ENCODE measurements at places on chromosomes 5 and 9.

DNA sequence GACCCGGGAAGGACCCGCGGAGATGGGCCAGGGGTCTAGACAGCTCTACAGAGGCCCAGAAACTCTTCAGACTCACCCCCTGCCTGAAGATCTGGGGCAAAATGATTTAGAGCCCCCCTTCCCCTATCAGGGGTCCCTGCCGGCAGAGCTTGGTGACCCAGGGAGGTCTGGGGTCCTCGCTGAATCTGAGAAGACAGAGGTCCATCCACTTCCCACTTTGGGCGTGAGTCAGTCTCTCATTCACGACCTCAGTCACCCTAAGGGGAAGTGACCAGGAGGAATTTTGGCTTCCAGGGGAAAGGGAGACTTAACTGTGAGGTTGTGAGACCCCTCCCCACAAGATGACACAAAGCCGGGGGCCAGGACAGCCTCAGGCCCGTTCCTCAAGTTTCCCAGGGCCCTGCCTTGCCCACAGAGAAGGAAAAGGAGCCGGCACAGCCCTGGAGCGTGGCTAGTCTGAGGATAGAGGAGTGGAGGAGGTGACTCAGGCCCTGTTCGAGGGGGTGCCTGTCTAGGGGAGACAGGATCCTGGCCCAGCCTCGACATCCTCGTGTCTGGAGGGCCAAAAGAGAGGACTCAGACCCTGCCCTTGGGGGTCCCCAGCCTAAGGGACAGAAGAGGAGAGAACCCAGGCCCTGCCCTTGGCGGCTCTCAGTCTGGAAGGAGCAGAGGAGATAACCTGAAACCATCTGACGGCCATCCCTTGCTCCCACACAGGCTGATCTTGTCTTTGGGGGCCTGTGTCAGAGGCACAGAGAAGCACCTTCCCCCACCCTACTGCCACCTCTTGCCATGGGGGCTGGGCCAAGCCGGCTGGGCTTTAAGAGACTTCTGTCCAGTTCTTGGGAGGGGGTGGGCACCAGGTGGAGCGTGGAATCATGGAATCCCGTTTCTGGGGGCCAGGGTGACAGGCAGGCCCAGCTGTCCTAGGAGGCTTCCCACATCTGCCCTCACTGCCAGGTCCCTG, 889 bp downstream of the PDLIM4 start:
- peak; percentile 84 for DNase-seq

GRCh38 chr5:1465966-1466471, 20.8 kb upstream of the SLC6A3 start:
- no peak for DNase-seq

DNA sequence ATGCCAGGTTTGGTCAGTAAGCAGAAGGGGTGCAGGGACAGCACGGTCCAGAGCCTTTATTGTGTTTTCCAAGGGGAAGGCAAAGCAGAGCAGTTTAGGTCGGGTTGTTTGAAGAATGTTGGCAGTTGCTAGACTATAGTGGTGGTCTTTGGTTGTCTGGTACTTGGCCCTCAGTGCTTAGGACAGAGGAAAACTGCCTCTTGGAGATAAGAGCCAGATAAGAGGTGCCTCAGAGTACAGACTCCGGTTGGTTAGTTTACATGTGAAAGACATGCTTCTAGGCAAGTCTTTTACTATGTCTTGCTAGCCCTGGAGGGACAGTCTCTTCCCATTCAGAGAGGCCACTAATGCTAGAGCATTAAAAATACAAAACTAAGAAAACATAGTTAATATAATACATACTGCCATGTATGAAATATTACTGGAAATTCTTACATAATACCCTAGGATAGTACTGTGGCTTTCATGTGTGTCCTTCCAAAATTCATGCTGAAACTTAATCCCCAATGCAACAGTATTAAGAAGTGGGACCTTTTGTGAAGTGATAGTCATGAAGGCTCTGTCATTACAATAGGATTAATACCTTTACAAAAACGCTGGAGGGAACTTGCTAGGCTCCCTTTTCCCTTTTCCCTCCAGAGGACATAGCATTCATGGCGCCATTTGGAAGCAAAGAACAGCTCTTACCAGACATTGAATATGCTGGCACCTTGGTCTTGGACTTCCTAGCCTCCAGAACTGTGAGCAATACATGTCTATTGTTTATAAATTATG, 280.4 kb downstream of the TMEM167A start:
- DNase-seq = no peak

DNA sequence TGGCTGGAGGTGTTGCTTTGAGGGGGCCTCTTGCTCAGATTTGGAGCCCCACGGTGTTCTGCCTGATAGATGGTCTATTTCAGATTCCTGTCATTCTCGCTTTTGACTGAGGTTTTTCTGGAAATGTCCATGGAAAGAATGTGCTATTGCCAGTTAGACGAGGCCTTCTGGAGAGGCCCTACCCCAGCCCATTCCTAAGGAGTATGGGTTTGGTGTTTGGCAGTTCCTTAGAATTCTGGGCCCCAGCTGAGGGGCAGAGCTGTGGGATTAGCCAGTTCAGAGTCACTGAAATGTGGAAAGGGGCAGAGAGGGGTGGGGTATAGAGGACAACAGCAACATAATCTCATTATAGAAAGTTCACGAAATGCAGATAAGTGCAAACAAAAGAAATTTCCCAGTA, 50.5 kb downstream of the GALNT10 start:
- no peak for DNase-seq

DNA sequence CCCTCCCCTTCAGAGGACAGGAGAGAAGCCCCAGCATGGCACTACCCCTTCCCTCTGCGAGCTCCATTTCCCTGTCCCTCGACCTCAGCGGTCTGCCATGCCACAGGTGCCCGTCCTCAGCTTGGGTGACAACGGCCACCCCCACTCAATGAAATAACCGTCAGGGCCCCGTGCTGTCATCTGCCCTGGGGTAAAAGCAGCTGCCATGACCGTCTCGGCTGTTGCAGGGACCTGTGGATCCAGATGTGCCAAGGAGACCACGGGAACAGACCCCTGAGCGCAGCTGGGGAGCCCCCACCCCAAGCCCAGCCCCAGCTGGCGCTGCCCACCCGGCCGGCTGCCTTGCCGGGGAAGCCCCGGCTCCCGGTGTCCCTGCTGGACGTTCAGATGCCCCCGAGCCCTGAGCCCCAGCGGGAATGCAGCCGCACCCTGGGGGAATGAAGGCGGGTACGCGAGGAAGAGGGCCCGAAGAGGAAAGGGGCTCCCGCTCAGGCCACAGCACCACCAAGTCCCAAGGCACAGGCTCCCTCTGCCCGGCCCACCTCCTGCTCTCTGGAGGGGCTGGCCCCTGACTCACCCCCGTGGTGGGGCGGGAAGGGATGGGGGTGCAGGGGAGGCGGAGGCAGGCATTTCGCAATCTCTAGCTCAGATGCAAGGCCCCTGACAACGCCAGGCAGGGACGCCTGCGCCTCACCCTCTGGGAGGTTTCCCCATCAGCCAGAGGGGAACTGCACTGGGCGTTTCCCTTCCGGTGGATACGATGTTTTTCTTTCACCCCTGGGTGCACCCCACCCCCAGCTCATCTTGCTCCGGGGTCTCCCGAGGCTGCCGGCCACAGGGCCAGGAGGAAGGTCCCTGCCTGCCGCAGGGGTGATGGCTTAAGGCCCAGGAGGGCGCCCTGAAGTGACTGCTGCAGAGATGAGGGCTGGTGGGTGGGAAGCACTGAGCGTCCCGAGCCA, 49.2 kb downstream of the NACC2 start:
- DNase-seq = no peak

- no peak for DNase-seq
These were observed 46.4 kb upstream of the ZNF462 start for GRCh38 chr9:106816524-106816923.

GRCh38 chr5:14523243-14524034, 58.2 kb upstream of the OTULINL start:
- DNase-seq = no peak

DNA sequence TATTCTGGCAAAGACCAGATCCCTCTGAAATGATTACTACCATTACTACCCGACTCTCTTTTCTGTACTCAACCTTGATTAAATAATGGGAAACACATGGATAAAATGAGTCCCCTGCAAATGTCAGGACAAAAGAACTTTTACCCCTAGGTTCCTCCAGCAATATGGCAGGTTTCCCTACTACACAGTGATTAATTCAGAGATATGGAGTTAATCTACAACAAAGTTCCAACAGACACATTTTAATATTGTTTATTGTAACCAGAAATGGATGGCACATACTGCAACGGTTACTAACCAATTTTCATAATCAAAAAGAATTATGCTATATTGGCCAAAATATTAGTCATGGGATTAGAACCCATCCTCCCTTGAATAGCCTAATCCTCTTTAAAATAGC, 294.8 kb downstream of the ATPSCKMT start:
- DNase-seq = no peak

DNA sequence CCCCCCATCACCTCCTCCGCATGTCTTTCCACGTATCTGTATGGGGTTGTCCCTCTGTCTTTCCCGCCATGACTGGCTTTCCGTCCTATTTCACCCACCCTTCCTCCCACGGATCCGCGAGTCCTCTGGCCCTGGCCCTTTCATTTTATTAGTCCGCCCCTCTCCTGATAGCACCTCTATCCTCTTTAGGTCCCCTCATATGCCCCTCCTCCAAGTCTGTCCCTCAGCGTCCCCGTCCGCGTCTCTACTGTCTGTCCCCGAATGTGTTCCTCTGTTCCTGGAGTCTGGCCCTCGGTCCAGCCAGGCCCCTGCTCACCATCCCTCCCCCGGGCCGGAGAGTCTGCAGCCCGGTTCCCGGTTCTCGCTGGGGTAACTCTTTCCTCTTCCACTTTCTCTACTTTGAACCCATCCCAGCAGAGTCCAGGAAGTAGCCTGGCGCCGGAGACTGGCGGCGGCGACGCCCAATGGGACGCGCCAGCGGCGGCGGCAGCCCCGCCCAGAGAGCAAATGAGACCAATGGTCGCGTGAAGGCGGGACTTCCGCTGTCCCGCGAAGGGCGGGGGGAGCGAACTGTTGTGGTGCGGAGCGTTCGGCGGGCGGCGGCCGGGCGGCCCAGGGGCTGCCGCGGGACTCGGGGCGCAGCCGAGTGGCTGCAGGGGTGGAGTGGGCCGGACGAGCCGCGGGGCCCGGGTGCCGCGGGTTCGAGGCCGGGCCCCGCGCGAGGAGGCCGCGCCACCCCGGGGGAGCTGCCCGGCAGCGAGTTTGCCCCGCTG, at the start of gene SAP30L:
SAP30L (plus strand) TSS at position 576 of the 773 bp plus-strand sequence. CDS start 608 bp downstream, outside the sequence.
- DNase-seq = peak; percentile 96

DNA sequence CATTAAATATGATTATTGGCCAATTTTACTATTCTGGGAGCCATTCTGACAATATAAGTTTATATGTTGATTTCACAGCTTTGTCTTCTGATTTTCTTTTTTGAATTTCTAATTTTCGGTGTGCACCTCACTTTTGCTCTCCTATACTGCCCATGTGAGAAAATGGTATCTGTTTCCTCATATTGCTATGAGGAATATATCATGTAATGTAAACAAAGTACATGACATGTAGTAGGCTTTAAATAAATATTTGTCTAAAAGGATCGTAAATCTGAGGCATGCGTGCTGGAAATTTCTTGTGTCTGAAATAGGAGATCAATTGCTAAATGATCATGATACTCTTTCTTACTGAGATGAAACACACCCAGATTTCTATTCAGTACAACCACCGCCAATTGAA, 119.9 kb downstream of the ZDHHC21 start:
- no peak for DNase-seq

GRCh38 chr9:116336133-116336862, 182.7 kb downstream of the PAPPA start:
- DNase-seq = no peak

DNA sequence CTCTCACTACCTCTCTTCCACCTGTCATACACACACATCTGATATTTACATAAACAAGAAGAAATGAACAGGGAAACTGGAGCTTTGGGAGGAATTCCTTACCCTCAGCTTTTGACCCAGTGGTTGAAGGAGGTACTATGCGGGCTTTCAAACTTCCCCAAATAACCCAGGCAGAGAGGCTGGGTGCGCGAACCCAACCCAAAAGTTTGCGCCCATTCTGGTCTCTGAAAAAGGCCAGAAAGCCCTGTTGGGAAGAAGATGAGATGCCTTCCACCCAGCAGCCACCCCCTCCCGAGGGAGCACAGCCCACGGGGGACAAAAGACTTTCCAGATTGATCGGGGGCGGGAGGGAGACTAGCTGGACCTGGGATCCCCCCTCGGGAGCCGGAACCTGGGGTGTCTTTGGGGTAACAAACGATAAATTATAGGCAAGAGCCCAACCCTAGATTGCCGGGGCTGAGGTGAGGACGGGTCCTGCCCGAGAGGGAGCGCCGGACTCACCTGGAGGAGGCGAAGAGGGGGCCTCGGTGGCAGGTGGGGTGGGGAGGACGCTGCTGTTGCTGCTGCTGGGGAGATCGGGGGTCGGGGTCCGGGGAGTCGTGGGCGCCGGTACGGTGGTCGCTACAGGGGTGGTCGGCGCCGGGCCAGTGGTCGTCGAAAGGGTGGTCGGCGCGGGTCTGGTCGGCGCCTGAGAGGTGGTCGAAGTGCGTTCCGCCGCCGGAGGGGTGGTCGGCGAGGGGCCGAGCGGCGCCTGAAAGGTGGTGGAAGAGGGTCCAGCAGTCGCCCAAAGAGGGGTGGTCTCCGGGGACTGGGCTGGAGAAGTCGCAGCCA, 798 bp downstream of the MEGF9 start:
- peak; percentile 75 for DNase-seq

GRCh38 chr5:124289130-124289529, 457.3 kb downstream of the ZNF608 start:
- no peak for DNase-seq

GRCh38 chr5:66841264-66841663, 245.1 kb downstream of the MAST4 start:
- DNase-seq = no peak

DNA sequence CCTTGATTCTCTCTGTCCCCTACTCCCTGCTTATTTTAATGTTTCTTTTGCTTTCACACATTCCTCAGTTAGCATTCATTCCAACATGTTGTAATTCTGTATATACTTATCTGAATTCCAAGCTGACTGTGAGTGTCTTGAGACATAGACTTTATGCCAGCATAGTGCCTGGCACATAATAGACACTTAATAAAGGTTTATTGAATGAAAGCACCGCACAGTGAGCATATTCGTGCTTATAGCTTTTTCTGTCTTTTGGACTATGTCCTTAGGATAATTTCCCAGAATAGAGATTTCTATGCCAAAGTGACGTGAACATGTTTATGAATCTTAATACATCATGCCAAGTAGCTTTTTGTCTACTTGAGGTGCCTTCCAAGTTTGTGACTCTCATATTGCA, 174.6 kb downstream of the CD180 start:
- no peak for DNase-seq

DNA sequence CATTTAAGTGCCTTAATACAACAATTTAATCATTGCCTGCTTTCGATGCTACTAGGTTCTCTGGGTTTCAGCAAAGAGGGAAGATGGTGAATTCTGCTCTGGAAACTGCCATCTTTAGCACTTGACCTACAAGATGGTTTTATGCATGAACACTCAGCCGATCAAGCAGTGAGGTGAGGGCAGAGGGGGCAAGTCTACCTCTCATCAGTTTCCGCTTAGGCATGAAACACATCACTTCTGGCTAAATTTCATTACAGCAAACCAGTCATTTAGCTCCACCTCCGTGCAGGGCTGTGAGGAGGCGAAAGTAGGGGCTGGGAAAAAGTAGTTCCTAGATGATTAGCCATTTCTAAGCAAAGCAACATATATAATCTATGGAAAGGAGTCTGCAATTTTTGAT, 1018.0 kb downstream of the CDH18 start:
- DNase-seq = no peak

- no peak for DNase-seq
These were observed 284.8 kb downstream of the CTNND2 start for GRCh38 chr5:11619339-11620024.

GRCh38 chr5:8944005-8944404, 601.9 kb downstream of the SEMA5A start:
- DNase-seq = no peak
